ENCODE measurements at places on chromosomes 4 and X.

- DNase-seq, result no peak
Observed at GRCh38 chr4:99315839-99316238, 5.4 kb downstream of the ADH1B start.

DNA sequence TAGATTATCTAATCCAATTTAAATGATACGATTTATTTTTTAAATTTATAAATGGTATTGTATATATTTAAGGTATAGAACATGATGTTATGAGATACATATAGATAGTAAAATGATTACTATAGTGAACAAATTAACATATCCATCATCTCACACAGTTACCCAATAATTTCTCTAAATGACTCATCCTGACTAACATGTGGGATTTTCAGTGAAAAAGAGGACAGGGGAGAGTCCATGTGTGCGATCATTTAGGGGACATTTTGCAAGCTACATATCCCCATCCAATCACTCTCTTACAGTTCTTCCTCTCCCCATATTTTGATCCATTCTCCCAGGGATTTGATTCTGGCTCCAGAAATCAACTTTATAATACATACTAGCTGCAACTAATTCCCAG lies 88.2 kb downstream of the ABCB7 start:
- peak; percentile 33 for DNase-seq

GRCh38 chrX:47612418-47612817 lies 7.2 kb downstream of the SYN1 start:
- no peak for DNase-seq

DNA sequence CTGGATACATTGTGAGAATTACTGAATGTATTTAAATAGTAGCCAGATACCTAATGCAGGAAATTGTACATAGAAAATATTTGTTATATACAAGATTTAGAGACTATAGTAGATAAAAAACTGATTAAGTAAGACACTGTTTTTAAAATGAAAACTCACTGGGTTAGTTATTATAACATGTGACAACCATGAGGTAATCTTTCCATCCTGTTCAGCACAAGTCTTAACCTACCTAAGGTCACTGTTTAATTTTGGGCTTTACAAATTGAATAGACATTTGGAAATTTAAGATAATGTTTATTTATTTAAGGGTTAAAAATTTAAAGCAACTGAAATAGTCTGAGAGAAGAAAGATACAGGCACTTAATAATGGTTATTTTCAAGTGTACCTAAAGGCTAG lies 102.1 kb downstream of the STIM2 start:
- DNase-seq, result no peak

DNA sequence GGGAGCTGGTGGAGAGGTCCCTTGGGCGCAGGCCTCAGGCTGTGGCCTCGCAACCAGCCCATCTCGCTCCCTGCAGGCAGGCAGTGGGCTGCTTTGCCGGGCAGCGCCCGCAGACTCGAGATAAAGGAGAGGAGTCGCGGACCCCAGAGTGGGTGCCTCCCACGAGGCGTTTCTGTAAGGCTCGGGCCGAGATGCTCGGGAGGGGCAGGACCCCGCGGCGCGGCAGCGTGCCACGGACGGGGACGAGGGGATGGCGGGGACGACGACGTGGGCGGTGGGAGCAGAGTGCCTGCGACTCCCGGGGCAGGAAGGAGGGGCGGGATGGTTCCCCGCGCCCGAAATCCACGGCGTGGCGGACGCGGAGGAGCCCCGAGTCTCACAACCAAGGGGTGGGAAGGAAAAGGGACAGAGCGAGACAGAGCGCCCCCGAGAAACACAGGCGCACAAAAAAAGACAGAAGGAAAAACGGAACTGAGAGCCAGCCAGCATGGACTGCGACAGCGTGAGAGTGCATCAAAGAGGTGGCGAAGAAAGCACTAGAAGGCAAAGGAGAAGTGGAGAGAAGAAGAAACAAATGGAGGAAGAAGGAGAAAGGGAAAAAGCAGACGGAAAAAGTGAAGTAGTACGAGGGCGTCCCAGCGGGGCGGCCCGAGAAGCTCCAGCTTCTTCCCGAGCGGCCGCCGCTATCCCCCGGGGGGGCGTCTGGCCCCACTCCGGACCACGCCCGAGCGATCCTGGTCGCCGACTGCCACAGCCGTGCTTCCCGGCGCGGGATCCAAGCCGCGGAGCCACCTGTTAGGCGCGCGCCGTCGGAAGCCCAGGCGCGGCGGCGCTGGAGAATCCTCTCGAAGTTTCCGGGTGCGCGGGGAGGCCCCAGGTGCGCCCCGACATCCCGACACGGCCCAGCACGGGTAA lies 1.5 kb downstream of the BEND4 start:
- DNase-seq, result no peak

- DNase-seq, result no peak
Observed at GRCh38 chr4:172188248-172188988, 375.2 kb downstream of the GALNTL6 start.

DNA sequence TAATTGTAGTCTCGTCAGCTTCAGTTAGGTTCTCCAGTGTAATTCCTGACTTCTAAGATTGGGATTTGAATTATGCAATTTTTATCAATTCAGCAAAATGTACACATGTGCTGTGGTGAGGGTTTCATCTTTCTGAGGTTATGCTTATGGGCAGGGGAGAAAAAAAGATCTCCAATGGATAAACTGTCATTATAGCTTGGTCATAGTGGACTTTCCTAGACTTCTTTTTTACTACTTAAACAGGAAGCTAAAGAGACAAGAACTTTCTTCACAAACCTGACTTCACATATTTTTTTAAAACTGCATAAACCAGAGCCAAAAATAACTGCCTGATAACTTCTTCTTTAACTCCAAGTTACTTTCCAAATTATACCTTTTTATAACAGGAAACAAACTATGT lies 21.7 kb upstream of the SPP1 start:
- no peak for DNase-seq

- no peak for DNase-seq
Observed at GRCh38 chrX:38462257-38462656, 99.1 kb upstream of the TSPAN7 start.

GRCh38 chr4:119231491-119231890 lies 19.0 kb downstream of the USP53 start:
- DNase-seq, result no peak

GRCh38 chrX:50769389-50770063 lies 44.5 kb downstream of the SHROOM4 start:
- no peak for DNase-seq

DNA sequence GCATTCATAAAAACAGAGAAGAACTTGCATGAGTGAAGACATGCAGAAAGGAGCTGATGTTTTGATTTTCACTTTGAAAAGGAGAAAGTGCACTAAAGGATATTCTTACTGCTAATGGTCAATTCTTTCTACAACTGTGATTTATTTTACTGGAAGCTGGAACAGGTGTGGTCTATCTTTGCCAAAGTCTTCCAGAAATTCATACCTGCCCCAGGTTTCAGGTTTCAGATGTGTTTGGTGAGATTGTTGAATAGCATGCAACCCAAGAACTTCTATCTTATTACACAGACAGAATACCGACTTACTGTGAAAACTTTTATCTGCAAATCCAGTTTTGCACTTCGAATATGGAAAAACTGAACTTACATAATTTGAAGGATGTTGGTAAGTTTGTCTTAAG lies 388.3 kb downstream of the PDGFC start:
- DNase-seq, result no peak
